ENCODE measurements at places on chromosomes 4 and X.

GRCh38 chrX:51894697-51895336 is 1.4 kb downstream of the MAGED1 start:
- H3K4me3 ChIP-seq, result peak overlapping the region; percentile 98
- H3K36me3 ChIP-seq, result peaks cover 19% of the 10 kb centered on the region
- no peak overlapping the region for H3K27ac ChIP-seq

GRCh38 chr4:138935-139334 is 14.6 kb downstream of the ZNF718 start:
- peaks cover 1% of the 10 kb centered on the region for H3K27me3 ChIP-seq
- no peak overlapping the region for H3K27ac ChIP-seq
- peaks cover 65% of the 10 kb centered on the region for H3K36me3 ChIP-seq
- no peaks in the 10 kb centered on the region for H3K4me1 ChIP-seq
- DNase-seq, result no peak

GRCh38 chr4:40419231-40419912 is 84.2 kb downstream of the CHRNA9 start:
- H3K4me1 ChIP-seq, result no peaks in the 10 kb centered on the region
- no peak overlapping the region for H3K27ac ChIP-seq
- H3K36me3 ChIP-seq, result peaks cover 3% of the 10 kb centered on the region
- no peak overlapping the region for H3K4me3 ChIP-seq
- peaks cover 7% of the 10 kb centered on the region for H3K27me3 ChIP-seq

GRCh38 chr4:25703731-25704388 is 48.2 kb downstream of the SLC34A2 start:
- H3K27ac ChIP-seq, result no peak overlapping the region
- peaks cover 8% of the 10 kb centered on the region for H3K27me3 ChIP-seq
- no peaks in the 10 kb centered on the region for H3K36me3 ChIP-seq
- H3K4me3 ChIP-seq, result no peak overlapping the region

DNA sequence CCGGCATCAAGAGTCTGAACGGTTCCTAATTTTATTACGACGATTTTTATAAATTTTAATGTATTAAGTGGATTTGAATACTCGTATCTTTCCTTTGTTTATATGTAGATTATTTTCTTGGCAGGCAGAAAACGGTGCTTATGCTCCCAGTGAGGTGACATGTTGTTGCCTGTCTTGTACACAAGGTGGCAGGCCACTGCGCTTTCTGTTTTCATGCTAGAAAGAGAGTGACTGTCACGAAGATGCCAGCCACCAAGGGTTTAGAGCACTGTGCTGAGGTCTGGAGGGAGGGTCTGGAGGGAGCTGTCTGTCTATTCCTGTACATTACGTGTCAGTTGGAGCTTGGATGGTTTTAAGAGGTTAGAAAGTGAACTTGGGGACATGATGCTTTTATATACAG is 87.7 kb downstream of the SHROOM2 start:
- no peak overlapping the region for H3K27ac ChIP-seq
- H3K36me3 ChIP-seq, result no peaks in the 10 kb centered on the region
- H3K4me3 ChIP-seq, result no peak overlapping the region
- H3K4me1 ChIP-seq, result peaks cover 10% of the 10 kb centered on the region

Data from endothelial cell (in vitro differentiated cells).